Mammary microvascular endothelial cell (primary cell): ENCODE measurements at places on chromosomes 11 and 22. TPM values are rescaled to one million over a fixed set of nuclear protein-coding genes. Genes with fewer than 3 reads are reported as not detected.

EFCAB6 gene
- under 0.01 and 0.13 TPM in 2 replicates for total RNA-seq

ADAMTS15 gene
- 0.05 TPM in 1 of 2 replicates, not detected in the other for total RNA-seq

C11orf21 gene
- total RNA-seq, result not detected in 2 replicates

DUSP8 gene
- total RNA-seq, result 3.3 and 3.7 TPM in 2 replicates

GALNT18 gene
- 26.4 and 27.9 TPM in 2 replicates for total RNA-seq

NAV2 gene
- total RNA-seq, result 35.3 and 41.5 TPM in 2 replicates

TMEM191C gene
- total RNA-seq, result 0.15 TPM in 1 of 2 replicates, not detected in the other

LZTR1 gene
- total RNA-seq, result 31.0 and 32.6 TPM in 2 replicates

LRRC74B gene
- not detected in 2 replicates for total RNA-seq

C11orf16 gene
- not detected in 2 replicates for total RNA-seq

HEPN1 gene
- total RNA-seq, result not detected in 2 replicates

C1QTNF6 gene
- total RNA-seq, result 10.0 and 10.9 TPM in 2 replicates

MPZL3 gene
- total RNA-seq, result 7.3 and 8.4 TPM in 2 replicates

EMID1 gene
- total RNA-seq, result under 0.01 and 1.9 TPM in 2 replicates

WT1 gene
- total RNA-seq, result not detected in 2 replicates

SEPTIN5 gene
- 7.9 and 8.7 TPM in 2 replicates for total RNA-seq

OSM gene
- not detected in 2 replicates for total RNA-seq

TRPM5 gene
- not detected in 2 replicates for total RNA-seq

B4GALNT4 gene
- total RNA-seq, result 0.05 TPM in 1 of 2 replicates, not detected in the other

NFRKB gene
- total RNA-seq, result 19.1 and 23.2 TPM in 2 replicates
